HepG2 (cell line): ENCODE measurements at places on chromosomes 7 and 10.

DNA sequence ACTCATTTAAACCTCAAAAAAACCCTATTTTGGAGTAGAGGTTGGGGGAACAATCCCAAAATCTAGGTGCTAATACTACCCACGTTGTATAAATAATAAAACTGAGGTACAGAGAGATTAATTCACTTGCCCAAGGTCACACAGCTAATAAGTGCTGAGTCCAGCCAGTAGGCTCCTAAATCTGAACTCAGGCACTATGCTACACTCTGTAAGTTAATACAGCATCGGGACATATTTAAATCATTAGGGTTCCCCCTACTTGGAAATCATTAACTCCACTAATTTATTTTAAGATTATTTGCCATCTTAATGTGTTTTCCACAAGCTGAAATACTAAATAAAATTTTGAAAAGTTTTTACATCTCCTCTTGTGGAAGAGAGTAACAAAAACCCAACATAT is 24.2 kb downstream of the PIP4K2A start:
- DNase-seq = no peak
- H3K4me3 ChIP-seq = no peak overlapping the region

DNA sequence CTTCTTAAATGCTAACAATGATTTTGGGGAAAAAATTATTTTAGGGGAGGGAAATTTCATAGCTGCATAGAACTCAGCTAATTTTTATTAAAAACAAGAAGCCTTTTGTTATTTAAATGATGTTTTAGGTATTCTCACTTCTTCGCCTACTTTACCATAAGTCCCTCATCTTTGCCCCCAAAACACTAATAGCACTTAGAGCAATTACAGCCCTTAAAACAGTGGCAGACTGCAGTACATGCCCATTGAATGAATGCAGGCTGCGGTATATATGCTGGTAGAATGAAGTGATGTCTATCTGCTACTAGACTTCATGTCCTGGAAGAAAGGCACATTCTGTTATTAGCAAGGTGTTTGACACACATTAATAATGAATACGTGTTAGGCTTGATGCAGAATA is 2.9 kb upstream of the SPAG6 start:
- peaks cover 12% of the 10 kb centered on the region for H3K4me1 ChIP-seq
- H3K4me3 ChIP-seq = no peak overlapping the region
- DNase-seq = no peak
- H3K36me3 ChIP-seq = no peaks in the 10 kb centered on the region

DNA sequence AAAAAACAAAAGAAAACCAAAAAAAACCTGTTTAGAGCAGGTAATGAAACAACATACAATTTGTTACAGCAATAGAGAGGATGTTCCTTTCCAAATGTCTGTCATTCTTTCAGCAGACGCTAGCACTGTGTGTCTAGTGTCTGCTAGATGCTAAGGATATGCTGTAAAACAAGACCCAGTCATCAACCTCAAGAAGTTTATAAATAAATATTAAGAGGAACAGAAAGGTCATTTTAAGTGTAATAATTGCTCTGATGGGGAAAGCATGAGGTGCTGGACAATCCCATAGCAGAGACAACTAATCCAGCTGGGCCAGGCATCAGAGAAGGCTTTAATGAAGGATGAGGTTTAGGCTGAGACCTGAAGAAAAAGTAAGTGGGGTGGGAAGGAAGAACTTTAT is 23.3 kb upstream of the ASCC1 start:
- no peak overlapping the region for H3K4me3 ChIP-seq
- no peaks in the 10 kb centered on the region for H3K27me3 ChIP-seq

GRCh38 chr7:71480791-71481190 is 348.8 kb downstream of the GALNT17 start:
- no peak for DNase-seq
- no peaks in the 10 kb centered on the region for H3K4me1 ChIP-seq
- no peak overlapping the region for H3K27ac ChIP-seq
- no peaks in the 10 kb centered on the region for H3K36me3 ChIP-seq
- no peaks in the 10 kb centered on the region for H3K27me3 ChIP-seq
- H3K4me3 ChIP-seq = no peak overlapping the region

GRCh38 chr7:2921653-2922347 is 77.7 kb upstream of the GNA12 start:
- DNase-seq = peak; percentile 14
- H3K4me3 ChIP-seq = no peak overlapping the region
- H3K27ac ChIP-seq = no peak overlapping the region
- H3K4me1 ChIP-seq = peaks cover 7% of the 10 kb centered on the region; the same call in 1 of the 2 replicates
- no peaks in the 10 kb centered on the region for H3K36me3 ChIP-seq
- H3K27me3 ChIP-seq = peaks cover 3% of the 10 kb centered on the region; the same call in 1 of the 2 replicates

DNA sequence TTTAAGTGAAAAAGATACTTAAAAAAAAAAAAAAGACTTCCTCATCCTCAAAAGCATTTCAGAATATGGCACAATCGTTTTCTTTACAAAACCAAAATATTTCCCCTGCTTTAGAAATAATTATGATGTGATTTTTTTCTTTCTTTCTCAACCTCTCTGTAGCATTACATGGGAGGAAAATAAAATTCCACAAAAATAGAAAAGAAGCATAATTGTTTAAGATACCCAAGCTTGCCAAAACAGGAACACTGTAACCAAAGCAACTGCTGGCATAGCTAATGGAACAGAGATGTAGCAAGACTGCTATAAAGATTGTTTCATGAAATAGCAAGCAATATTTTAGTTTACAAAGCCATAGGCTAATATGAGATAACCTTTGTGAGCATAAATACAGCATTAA is 75.6 kb upstream of the GPR22 start:
- H3K36me3 ChIP-seq = no peaks in the 10 kb centered on the region
- no peaks in the 10 kb centered on the region for H3K27me3 ChIP-seq
- H3K4me3 ChIP-seq = no peak overlapping the region
- peaks cover 13% of the 10 kb centered on the region for H3K4me1 ChIP-seq
- no peak overlapping the region for H3K27ac ChIP-seq
- no peak for DNase-seq

DNA sequence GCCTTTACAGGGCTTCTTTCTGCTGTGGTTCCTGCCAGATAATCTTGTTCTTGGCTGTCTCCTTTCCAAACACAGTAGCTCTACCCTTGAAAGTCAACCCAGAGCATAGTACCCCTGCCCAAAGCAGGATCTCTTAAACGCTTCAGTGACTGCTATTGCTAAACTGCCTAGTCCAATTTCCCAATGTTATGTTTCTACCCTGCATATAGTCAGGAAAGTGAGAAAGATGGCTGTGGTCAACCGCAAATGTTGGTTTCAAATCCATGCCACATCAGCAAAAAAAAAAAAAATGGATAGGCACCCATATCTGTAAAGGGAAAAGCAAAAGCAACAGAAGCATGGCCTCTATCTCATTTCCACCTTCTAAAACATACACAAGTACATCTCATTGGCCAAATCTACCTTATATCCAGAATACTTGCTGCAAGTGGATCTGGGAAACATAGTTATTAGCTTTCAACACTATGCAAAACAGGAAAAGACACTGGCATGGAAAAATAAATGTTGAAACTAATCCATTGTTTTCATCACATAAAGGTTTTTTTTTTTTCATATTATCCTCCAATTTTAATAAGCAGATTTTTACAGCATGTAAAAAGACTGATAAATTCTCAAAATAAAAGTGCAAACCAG is 59.8 kb downstream of the DNAJC1 start:
- DNase-seq = no peak
- H3K27ac ChIP-seq = no peak overlapping the region
- H3K4me1 ChIP-seq = no peaks in the 10 kb centered on the region
- H3K4me3 ChIP-seq = no peak overlapping the region
